Endodermal cell (in vitro differentiated cells): ENCODE measurements at places on chromosomes 13 and 19. TPM values are rescaled to one million over a fixed set of nuclear protein-coding genes. Genes with fewer than 3 reads are reported as not detected.

- DNase-seq, result no peak
Observed at GRCh38 chr19:3857449-3858003, 11.3 kb downstream of the ZFR2 start.

GRCh38 chr13:30870049-30870884 lies 35.8 kb upstream of the MEDAG start:
- DNase-seq, result peak; percentile 93

- no peak for DNase-seq
Observed at GRCh38 chr13:100855151-100855550, 180.6 kb upstream of the TMTC4 start.

DNA sequence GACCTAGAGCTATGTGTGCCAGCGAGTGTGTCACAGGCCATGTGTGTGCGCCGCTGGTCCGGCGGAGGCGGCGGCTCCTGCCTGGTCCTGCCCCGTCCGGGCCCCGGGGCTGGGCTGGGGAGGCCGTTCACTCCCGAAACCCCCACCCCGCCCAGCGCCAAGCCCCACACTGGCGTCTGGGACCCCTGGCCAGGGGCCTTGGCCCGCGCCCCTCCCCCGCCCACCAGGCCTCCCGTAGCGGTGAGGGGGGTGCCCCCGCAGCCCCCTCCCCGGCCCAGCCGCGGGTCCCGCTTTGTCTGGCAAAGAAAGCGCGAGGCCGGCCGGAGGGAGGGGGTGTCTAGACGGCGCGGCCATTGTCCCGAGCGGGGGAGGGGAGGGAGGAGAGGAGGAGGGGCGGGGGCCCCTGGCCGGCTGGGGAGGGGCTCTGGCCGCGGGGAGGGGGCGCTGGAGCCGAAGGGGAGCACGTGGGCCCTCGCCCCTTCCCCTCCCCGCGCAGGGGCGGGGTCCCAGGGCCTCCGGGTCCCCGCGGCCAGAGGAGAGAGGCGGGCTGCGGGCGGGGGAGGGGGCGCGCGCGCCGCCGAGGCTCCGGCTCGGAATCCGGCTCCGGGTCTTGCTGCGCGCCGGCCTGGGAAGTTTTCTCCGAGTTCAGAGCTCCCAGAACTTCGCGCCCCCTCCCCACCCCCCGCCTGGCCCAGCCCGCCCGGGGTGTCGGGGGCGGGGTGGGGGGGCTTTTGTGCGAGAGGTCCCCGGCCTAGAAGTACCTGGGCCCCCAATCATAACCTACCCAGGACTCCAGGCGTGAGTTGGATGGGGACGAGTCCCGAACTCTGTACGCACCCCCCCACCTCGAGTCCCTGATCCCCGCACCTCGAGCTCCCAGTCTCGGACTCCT lies 888 bp downstream of the NOTCH3 start:
- peak; percentile 91 for DNase-seq

- no peak for DNase-seq
Observed at GRCh38 chr13:28564030-28564429, 69.1 kb upstream of the FLT1 start.

DNA sequence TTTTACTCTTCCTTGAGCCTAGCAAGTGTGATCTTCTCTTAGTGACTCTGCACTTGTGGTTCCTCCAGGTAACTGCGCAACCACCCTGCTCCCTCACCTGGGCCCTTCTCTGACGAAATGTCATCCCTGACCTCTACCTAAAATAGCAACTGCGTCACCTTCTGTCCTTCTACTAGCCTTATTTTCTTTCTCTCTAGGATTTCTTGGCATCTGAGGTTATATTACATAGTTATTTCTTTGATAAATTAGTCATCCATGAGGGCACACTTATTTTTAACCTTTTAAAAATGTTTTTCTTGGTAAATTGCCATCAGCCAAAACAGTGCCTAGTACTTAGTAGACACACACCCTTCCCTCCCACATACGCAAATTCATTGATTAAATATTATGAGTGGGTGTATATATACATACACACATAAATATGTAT lies 355.5 kb downstream of the ENOX1 start:
- DNase-seq, result no peak

- DNase-seq, result no peak
Observed at GRCh38 chr13:108996430-108996829, 367.0 kb downstream of the MYO16 start.

- no peak for DNase-seq
Observed at GRCh38 chr19:35155441-35155840, 906 bp downstream of the FXYD5 start.

- DNase-seq, result peak; percentile 60
Observed at GRCh38 chr19:2579678-2580280, 103.9 kb downstream of the GADD45B start.

DNA sequence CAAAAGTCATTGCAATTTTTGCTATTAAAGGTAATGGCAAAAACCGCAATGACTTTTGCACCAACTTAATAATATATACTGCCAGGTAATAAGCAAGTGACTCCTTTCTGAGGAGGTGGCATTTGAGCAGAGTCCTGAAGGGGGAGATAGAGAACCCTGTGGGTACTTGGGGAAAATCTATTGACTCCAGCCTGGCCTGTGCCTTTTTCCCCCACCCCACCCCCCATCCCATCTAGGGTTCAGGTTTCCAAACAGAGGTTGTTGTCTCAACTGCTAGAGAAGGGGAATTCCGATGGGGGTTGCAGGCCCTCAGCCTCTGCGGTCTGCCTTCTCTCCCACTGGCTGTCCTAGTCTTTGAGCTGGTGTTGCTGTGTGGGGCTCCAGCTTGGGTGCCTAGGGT lies 11.5 kb downstream of the S1PR2 start:
- DNase-seq, result peak; percentile 83

DNA sequence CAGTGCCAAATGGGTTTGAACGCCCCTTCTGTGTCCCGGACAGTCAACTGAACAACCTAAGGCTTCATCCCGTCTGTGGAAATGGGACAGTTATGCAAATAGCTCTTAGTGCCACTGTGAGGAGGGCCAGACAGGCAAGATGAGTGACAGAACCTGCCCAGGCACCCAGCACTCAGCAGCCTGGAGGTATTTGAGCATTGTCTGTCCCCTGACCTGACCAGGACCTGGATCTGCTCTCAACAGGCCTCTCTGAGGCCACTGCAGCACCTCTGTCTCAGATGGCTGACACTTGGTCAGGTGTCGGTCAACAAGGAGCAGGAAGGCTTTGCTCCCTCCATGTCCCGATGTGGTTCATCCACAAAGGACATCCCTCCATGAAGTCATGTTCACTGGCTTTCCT lies 67.9 kb downstream of the CCDC70 start:
- peak; percentile 31 for DNase-seq

The C19orf81 gene
- total RNA-seq, result 11.3 and 12.5 TPM in 2 replicates

DNA sequence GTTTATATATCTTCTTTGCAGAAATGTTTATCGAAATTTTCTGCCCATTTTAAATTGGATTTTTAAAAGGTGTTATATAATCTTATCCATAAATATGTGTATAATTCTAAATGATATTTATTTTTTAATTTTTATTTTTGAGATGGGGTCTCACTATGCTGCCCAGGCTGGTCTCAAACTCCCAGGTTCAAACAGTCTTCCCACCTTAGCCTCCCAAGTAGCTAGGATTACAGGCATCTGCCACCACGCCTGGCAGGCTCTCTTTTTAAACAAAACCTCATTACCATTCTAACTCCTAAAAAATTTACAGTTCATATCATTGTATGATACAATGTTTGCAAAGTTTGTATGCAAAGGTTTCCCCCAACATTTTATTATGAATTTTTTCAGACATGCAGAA lies 7.2 kb downstream of the LGALS7B start:
- DNase-seq, result no peak

DNA sequence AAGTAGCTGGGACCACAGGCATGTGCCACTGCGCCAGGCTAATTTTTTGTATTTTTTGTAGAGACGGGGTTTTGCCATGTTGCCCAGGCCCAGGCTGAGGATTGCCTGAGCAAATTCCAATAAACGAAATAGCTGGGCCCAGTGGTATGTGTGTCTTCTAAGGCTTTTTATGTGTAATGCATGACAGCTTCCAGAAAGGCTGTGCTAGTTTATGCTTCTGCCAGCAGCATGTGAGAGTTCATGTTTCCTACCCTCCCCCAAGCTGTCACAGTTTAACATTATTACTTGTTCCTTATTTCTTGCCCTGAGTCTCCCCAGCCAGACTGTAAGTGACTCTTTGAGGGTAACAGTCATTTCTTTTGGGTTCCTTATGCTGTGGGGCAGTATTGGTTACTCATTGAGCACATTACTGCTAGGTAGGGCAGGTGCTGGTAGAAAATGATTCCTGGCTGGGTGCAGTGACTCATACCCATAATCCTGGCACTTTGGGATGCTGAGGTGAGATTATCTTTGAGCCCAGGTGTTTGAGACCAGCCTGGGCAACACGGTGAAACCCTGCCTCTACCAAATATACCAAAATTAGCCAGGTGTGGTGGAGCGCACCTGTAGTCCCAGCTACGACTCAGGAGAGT lies 13.6 kb downstream of the GPATCH1 start:
- DNase-seq, result no peak

The JOSD2 gene
- total RNA-seq, result 6.9 to 12.1 TPM (median 8.8 TPM) in 3 replicates

DNA sequence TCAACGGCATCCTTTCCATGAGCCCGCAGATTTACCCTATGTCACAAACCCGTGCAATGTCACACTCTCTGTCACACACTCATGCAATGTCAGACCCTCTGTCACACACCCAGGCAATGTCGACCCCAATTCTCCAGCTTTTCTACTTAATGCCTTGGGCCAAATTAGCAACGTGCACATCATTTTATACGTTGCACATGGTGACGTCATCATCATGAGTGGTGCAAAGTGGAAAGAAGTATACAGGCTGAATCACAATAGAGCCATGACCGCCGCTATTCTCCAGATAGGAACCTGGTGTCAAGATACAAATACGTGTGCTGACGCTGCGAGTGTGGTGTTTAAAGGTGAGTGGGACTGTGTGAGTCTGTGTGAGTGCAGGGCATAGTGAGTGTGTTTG lies 21.7 kb upstream of the ZNF845 start:
- DNase-seq, result no peak

GRCh38 chr13:110615322-110616102 lies at the start of gene NAXD:
Gene NAXD (plus strand): TSS chr13:110615545. CDS start chr13:110615602, 57 bp downstream.
- DNase-seq, result peak; percentile 98

GRCh38 chr13:39419068-39419467 lies 183.9 kb downstream of the LHFPL6 start:
- DNase-seq, result no peak
